Activated naive CD4-positive, alpha-beta T cell treated with anti-CD3 and anti-CD28 coated beads, Interleukin-2, amount 10 ng/mL, durations not matched to agents 7 days and 5 days (primary cell): ENCODE measurements at places on chromosomes 7 and 10.

DNA sequence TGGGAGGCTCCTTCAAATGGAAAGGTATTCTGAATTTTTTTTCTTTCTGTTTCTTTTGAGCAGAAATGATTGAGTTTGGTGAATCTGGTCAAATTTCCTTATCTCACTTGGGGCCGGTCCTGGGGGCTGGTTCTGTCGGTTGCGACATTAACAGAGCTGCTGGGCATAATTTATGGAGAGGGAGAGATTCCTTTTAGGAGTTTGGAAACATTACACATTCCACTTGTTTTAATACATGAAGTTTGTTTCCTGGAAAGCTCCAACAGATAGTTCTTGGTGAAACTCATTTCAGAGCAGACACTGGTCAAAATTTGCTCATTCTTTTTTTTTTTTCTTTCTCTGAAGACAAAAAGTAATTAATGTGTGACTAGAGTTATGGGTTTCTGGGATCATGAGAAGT is 129.9 kb downstream of the ABCA13 start:
- DNase-seq, result no peak

DNA sequence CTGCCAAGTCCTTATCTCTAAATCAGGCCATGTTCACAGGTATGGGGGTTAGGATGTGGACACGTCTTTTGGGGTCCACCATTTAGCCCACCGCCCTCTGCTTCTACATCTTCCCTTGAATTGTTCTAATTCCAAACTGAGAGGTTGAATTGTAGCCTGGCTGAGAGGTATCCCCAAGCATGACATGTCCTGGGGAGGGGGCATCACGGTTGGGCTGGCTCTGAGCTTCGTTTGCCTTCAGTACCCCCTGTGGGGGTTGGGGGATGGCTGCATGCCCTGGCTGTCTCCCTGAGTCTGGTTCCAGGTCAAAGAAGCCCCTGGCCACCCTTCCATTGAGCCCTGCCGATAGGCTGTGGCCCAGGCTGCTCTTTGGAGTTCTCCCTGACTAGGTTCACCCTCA is 204.6 kb downstream of the GLRX3 start:
- DNase-seq, result no peak

- no peak for DNase-seq
Observed at GRCh38 chr10:34337917-34338316, 477.2 kb downstream of the PARD3 start.

DNA sequence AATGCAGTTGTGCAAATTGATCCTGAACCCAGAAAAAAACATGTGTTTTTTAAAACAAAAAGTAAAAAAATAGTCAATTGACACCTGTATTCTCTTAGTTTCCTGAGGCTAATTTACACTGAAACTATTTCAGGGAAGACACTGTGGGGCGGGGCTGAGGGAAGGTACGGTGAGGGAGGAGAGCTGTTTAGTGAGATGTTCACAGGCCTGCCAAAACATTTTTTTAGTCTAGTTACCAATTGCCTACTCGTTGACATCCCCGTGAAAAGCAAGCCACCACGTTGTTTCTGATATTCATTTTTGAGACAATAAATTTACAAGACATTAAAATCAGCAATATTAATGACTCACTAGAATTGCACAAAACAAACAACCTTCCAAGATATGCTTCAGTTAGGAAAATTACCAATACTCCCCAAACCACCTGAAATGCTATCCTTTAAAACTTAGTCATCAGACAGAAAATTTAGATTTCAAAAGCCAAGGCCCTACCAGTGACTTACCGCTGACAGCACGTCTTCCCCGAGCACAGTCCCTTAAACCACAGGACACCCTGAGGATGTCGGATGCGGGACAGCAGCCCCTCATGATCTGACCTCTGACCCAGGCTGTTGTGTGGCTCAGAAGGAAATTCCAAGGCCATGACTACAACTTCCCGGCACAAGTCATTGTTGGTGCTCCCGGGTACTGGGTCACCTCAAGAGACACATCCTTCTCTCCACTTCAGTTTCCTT is 279.2 kb downstream of the PRPF18 start:
- DNase-seq, result no peak

DNA sequence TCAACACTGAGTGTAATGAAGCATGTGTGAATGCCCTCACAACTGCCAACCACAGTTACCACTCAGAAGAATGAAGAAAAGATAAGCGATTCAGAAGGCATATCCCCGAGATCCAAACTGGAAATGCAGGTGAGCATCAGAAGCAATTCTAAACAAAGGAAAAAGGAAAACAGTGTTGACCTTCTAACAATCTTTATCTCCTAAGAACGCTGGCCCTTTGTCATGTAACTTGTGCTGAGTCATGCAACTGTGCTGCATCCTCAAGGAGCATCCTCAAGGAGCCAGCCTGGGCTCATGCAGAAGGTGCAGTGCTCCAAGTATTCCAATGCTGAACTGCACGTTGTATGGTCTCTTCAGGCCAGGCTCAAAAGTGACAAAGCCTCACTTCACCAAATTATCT is 30.6 kb downstream of the SEC61G start:
- no peak for DNase-seq

DNA sequence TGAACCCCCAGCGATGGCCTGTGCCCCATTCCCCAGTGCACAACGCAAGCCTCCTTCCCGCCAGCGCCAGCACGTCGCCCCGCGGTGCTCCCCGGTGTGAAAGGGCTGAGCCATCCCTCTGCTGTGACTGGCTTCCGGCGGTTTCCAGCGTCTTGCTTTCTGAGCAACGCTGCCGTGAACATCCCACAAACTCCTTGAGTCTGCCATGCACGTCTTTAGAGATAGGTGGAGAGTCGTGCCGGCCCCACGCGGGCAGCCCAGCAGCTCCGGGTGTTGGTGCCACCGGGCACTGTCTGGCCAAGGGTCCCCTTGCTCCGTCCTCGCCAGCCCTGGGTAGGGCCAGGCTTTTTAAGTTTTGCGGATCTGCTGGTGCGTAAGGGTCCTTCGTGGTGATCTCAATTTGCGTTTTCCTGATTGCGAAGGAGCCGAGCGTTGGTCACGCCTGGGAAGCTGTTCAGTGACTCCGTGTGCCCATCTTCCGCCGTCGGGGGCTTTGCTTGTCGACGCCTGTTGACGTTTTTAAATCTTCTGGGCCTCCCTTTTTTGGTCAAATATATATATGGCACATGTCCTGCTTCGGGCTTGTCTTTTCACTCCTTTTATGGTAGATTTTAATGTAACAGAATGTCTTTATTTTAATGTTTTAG is 70.6 kb downstream of the FOXL3 start:
- DNase-seq, result peak; percentile 69

DNA sequence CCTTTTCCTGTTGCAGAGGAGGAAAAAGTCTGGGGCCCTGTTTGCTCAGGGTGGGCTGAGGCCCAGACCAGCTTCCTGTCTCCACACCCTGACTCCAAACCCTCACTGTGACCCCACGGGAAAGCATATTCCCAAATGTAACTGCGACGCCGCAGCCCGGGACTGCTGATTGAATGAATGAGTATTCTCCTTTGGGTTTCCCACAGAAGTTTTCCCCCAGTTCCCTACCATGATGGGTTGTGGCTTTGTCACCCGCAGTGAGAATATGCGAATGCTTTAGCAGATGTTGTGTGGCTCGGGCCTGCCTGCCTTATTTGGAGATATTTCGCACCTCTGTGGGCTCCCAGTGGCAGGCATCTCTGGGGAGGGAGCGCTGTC is 50.6 kb downstream of the MGMT start:
- DNase-seq, result no peak

GRCh38 chr10:110334061-110334656 is 29.4 kb upstream of the SMNDC1 start:
- no peak for DNase-seq

GRCh38 chr7:144908324-144908723 is 72.5 kb upstream of the TPK1 start:
- no peak for DNase-seq

DNA sequence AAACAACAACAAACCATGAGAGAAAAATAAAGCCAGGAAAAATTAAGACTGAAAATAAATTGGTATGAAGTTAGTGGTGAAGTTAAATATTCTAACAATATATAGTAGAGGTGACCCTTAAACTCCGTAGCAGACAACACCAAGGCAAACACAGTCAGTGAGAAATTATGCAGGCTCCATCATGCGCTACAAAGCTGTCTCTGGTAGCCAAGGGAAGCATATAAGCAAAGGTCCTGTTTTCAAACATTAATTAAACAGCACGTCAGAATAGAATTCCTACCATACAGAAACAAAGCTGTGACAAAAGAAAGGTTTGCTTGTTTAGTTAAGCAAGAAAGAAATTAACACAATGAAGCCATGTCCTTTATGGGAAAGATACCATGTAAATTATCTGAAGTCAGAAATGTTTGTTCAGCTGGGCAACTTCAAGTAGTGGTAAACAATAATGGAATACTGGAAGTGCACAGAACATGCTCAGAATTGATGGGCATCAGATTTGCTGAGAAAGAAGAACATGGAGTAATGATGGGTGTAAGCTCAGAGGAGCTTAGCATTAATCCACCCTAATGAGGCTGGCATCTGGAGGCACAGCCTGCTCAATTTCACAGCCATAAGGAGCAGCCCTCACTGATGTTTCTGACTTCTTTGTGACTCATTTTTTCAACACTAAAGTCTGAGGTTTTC is 75.7 kb downstream of the IGF2BP3 start:
- no peak for DNase-seq

- DNase-seq, result no peak
Observed at GRCh38 chr10:88080213-88080612, 216.8 kb downstream of the PTEN start.

DNA sequence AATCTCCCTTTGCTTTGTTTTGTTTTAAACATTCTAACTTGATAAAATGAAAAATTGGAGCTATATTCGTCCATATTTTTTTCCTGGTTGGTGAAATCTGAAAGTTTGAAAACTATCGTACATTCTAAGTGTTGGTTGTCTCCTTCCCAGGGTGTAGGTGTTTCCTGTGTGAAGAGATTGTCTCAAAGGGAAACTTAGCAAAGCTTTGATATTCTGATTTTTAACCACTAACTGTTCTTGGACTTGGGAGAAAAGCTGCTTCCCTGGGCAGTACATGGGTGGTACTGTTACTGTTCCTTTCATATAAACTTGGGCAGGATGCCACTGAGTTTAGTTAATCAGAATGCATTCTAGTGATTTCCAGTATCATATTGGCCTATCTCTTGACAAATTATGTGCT is 253.5 kb upstream of the LRGUK start:
- DNase-seq, result no peak

DNA sequence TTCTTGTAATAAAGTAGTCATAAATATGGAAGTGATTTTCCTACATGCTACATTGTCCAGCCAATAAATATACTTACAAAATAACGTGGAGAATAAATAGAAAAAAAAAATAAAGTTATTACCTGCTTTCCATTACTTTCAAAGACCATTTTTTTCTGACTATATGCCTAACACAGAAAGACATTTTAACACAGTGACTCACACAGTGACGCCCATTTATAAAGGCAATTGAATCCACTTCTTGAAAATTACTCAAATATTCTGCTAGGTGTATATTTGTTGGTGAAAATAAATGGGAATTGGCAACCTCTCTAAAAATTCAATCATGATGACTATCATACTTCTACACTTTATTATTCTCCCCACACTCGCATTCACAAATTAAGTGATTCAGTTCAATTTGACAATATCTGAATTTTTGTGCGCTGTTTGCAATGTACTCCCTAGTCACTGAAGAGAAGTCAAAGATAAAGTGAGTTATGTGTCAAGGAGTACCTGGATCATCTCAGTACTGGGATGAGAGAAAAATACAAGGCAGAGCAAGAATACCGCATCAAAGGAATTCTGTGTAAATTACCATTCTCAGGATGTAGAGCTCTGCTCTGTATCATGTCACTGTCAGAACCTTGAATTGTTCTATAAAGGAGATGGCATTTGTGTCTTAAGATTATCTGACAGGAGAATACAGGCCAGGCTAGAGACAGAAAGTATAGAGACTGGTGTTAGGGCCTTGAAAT is 642.7 kb downstream of the IPMK start:
- DNase-seq, result no peak

DNA sequence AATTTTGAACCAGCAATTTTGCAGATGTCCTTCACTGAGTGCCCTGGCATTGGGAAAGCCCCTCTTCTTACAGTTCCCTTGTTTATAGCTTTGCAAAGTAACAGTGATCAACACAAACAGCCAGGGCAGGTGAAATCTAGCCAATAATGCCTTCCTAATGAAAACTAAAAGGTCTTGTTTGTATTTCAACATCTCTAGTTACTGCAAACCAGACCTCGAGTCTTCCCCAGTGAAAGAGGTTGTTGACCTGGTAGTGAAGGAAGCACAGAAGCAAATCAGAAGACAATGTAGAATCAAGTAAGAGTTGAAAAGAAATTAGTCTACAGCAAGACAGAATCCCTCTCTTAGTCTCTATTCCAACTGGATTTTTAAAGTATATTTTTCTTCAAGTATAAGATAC is 231.2 kb downstream of the SNX13 start:
- no peak for DNase-seq

- DNase-seq, result peak; percentile 22
Observed at GRCh38 chr10:129756912-129757901, 206.9 kb downstream of the EBF3 start.

- no peak for DNase-seq
Observed at GRCh38 chr7:18976715-18977471, 140.5 kb downstream of the TWIST1 start.

DNA sequence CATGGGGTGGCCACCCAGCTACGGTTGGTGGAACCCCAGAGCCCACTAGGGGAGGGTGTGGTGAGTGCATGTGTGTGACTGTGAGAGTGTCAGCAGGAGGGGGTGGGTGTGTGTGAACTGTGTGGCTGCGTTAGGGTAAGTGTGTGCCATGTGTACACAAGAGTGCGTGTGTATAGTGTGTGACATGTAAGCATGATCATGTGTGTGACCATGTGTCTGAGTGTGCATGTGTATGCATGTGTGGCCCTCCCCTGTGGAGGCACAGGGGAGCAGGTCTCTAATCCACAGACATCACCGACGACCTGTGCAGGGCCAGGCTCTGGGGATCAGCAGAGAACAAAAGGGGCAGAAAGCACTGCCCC is 3.5 kb upstream of the CFAP46 start:
- no peak for DNase-seq

- DNase-seq, result no peak
Observed at GRCh38 chr10:77548157-77548556, 89.5 kb downstream of the KCNMA1 start.

DNA sequence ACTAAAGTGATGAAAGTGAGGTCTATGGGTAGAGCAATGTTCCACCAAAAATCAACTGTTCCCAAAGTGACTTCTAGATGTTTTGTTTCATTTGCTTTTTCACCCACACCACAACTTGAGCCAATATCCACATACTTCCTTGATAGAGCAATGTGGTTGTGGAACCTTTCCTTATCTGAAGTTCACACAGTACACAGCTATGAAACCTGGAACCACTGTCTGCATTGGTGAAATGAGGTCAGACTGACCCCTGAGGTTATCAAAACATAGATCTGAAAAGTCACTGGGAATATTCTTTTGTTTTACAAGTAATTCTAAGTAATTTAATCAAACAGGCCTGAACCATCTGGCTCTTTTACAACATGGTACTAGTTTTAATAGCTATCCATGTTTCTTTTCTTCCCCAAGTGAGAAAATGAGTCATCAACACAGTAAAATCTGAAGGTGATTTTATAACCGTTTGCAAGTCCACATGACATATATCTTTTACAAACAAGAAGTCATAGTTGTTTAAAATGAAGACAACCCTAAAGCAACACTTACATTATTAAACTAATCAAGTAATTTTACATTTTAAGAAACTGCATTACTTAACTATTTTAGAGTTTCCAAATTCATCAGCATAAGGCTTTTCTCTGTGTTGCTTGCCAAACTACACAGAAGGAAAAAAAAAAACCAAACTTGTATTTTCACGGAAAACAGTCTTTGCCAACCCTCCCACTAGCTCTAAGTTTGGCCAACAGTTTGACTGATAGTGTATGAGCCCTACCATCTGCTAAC is 80.3 kb downstream of the LRRC17 start:
- DNase-seq, result no peak
